ENCODE measurements at places on chromosomes 7 and 10. TPM values are rescaled to one million over a fixed set of nuclear protein-coding genes. Genes with fewer than 3 reads are reported as not detected.

Gene SMIM30
- 111 TPM for polyA plus RNA-seq

Gene MAP3K8
- 6.1 TPM for polyA plus RNA-seq

DNA sequence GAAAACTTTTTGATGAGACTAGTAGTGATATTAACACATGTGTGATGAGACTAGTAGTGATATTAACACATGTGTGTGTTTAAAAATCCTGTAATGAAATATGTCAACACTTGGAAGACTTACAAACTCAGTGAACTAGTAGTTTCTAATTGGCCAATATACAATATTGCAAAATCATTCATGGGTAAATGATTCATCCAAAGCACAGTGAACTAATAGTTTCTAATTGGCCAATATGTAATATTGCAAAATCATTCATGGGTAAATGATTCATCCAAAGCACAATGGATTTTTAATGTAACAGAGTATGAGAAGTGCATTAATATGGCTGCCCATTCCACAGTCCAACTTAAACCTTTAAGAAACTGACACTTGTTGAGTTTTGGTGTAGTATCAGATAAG lies 77.8 kb downstream of the ATAD1 start:
- DNase-seq, result no peak

DNA sequence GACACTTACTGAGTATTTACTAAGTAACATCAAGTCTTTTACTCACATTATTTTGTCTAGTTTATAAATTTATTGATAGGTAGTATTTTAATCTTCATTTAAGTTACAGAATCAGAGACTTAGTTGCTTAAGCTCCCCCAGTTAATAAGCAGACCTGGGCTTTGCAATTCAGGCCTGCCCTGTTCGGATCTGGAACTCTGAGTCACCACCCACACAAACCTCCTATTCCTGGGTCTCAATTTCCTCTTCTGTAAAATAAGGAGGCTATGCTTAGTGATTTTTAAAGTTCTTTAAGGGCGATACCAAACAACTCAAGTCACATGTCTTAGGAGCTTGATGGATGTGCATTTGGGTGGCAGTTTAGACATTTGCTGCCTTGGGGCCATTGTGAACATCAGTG lies 3.5 kb upstream of the MGAM start:
- no peak for DNase-seq

DNA sequence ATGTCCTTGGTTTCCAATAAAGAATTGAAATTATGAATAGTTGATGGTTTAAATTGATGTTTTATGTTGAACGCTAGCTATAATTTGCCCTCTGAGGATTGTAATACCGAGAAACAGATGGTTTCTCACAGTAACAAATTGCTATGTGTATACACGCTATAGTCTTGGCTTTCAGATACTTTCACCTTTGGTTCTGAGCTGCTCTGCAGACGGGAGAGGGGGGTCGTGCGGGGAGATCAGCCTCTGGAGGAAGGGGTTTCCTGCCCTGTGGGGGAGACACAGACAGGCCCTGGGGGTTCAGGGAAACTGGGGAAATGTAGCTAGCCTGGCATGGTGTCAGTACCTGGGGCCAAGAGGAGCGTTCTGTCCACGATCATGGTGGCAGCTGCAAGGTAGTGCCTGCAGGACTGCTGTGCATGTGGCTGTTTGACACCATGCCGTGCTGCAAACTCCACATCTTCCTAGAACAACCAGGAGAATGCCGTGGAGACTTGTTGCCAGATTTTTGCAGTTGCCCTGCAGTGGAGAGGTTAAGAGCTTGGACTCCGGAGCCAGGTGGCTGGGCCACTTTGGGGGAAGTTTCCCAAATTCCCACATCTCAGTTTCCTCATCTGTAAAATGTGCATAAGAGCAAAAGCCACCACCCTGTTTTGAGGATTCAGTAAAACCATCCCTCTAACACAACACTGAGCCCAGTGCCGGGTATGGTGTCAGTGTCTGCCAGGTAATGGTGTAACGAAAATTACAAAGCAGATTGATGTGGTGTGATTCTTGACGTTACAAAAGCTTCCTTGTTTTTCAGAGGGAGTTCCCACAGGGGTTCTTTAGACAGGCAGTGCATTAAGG lies 167.9 kb downstream of the CUX1 start:
- DNase-seq, result no peak

DNA sequence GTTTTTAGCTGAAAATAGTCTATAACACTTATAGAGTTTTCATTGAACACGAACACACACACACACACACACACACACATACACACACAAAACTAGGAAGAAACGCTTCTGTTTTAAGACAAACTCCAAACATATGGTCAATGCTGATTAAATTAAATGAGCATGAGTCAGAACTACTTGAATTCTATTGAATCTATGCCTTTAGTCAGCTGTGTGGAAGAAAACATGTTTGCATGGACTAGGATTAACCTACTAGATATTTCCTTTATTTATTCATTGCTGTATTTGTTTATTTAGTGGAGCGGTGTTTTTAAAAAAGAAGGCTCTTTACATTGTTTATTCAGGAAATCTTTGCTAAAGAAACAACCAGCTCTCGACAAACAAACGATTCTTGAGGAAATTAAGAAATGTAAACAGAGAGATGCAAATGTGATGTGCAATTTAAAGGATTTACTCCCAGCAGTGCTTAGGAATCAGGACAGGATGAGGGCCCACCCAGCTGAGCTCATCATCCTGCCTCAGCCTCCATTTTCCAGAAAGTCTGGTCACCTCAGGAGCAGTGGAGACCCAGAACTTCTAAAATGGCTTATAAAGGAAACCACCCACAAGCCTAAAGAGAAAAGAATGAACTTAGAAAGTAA lies 83.2 kb downstream of the PDE1C start:
- DNase-seq, result no peak

- DNase-seq, result no peak
These were observed 33.5 kb upstream of the DDC start for GRCh38 chr7:50598460-50599343.

Gene SLC13A4
- polyA plus RNA-seq, result 1.6 TPM

GRCh38 chr7:17070231-17070708 lies 188.5 kb upstream of the AGR3 start:
- DNase-seq, result no peak

- no peak for DNase-seq
These were observed 190.0 kb downstream of the FAM107B start for GRCh38 chr10:14584661-14585060.

DNA sequence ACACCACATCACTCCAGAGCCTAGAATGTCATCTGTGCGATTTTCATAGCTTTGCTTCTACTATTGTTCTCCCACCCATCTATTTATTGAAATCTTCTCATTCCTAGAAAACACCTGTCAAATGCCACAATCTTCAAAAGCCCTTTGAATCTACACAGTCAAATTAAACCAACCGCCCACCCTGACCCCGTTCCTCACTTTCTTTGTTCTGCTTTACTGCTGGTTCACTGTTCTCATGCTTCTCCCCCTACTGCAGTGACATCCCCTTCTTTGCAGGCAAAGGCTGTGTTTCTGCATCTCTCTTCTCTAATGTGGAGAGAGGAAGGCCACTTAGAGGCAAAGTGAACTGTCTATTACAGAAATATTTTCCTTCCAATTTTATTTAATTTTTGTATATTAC lies 152.4 kb upstream of the NEBL start:
- no peak for DNase-seq

DNA sequence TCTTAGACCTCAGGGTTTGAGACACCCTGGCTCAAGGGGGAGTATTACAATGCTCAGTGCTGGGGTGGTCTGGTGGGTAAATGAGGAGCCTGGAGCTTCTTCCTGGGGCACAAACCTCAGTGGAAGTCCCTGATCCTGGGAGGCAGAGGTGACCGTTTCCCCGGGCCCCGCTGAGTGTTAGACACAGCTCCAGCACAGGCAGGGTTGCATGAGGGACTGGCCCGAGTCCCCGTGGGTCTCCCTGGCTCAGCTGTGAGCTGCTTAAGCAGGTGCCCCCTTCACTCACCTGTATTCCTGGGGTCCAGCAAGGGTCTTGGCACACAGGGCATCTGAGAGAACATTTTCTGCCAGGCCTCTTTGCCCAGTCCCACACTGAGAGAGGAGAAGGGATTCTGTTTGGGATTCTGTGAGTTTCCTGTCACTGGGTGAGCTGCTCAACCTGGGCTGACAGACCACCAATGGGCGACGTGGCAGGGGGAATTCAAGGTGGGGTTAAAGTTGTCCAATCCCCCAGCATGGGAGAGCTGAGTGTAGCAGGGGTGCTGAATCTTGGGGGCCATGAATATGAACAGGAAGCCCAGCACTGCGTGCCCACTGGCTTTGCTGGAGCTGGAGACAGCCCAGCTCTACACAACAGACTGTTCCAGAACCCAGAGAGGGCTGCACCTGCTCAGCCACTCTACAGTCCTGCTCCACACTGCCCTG lies 29.9 kb downstream of the DDIT4 start:
- DNase-seq, result no peak

Gene ZNF853
- polyA plus RNA-seq, result 15.7 TPM

Gene NEURL1
- polyA plus RNA-seq, result 1.8 TPM

DNA sequence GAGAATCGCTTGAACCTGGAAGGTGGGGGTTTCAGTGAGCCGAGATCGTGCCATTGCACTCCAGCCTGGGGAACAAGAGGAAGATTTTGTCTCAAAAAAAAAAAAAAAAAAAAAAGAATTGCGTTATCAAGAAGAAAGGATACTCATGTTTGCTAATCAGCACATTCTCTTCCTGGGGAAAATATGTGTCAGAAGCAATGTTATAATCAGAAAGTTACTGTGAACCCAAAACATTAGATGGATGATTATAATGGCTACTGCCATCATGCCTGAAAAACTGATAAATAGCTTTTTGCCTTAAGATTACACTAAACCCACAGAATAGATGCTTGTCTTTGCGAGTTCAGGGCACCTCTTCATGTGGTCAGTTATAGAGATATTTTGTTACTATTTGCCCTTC lies 24.3 kb upstream of the GNAI1 start:
- no peak for DNase-seq

DNA sequence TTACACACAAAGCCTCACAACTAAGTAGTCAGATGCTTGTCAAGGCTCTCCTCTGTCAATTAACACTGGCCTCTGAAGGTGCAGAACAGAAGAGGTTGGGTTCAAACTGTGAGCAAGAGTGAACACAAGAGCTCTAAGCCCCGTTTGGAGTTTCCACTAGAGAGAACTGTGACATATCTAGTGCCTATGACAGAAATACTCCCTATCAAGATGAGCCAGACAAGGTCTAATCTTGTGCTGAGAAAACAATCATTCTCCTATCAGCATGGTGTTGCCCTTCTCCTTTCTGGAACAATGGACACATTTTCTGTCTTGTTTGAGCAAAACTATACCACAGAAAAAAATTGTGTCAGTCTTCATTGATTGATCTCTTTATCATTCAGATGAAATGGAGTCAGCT lies 62.4 kb upstream of the CCDC71L start:
- DNase-seq, result no peak

GRCh38 chr10:47366731-47367460 lies 17.2 kb downstream of the ZNF488 start:
- no peak for DNase-seq

DNA sequence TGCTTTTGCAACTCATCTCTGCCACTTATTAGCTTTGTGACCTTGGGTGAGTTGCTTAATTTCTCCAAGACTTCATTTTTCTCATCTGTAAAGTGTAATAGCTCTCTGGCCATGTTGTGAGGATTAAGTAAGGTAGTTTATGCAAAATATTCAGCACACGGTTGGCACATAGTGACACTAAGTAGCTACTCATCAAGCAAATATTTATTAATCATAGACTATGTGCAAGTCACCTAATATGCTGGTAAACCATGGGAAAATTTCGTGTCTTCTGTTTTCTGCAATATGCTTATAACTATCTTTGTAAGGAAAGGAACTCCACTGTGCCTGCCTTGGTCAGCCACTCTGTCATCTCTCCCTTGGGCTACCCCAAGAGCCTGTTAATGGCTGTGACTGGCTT lies 50.3 kb upstream of the EGR2 start:
- no peak for DNase-seq

Gene PLEKHA1
- 123 TPM for polyA plus RNA-seq

Gene CREB3L2
- polyA plus RNA-seq, result 48.1 TPM

DNA sequence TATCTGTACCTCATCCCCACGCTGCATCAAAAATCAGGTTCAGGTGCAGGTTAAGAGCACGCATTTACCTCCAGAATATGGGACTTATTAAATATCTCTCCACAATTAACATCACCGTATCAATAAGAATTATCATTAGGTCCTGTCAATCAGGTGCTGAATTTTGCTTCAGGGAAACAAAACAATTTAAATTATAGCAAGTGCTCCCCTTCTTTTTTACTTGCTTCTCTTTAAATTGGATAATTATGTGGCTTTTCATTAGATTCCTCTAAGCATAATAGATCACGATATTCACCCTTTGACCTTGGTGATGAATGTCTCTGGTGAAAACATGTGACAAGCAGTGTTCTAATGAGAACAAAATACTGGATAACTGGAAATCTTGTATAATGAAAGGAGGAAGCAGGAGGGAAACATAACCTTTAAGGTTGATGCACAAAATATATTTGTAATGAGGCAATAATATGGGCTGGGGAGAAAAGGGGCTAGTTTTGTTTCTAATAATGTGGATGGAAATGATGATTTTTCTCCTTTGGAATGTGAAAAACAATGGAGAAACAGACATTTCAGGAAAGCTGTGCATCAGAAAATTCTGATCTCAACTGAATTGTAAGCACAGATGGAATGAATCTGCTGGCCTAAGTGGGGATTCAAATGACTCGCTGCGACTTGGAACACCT lies 166.9 kb downstream of the SNX10 start:
- no peak for DNase-seq

GRCh38 chr7:95950698-95951097 lies 178.3 kb downstream of the DYNC1I1 start:
- DNase-seq, result no peak

Gene CYP17A1
- 2.5 TPM for polyA plus RNA-seq

GRCh38 chr7:47946581-47947354 lies 1.5 kb downstream of the PKD1L1 start:
- DNase-seq, result no peak

GRCh38 chr10:109770663-109771062 lies 152.6 kb downstream of the XPNPEP1 start:
- DNase-seq, result no peak

DNA sequence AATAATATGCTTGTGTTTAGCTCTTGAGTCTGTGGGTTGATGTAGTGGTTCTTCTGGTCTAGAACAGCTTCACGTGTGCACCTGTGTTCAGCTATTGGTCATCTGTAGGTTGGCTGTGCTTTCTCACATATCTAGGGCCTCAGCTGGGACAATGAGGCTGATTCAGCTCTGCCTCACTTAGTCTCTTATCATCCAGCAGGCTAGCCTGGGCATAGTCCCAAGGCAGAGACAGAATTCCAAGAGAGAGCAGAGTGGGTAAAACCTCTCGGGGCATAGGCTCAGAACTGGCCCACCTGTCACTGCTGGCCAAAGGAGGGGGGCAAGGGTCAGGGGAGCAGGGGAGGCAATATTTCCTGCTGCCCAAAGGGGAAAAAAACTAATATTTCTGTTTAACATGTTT lies 32.0 kb upstream of the MXI1 start:
- no peak for DNase-seq
